Activated T-cell treated with anti-CD3 and anti-CD28 coated beads, Interleukin-2, amount 50 U/mL, for 48 hours (primary cell): ENCODE measurements at places on chromosomes 3 and 15.

GRCh38 chr3:18420555-18420954 is 4.6 kb downstream of the SATB1 start:
- DNase-seq: no peak

GRCh38 chr15:89163271-89164055 is 57.9 kb downstream of the RLBP1 start:
- no peak for DNase-seq

DNA sequence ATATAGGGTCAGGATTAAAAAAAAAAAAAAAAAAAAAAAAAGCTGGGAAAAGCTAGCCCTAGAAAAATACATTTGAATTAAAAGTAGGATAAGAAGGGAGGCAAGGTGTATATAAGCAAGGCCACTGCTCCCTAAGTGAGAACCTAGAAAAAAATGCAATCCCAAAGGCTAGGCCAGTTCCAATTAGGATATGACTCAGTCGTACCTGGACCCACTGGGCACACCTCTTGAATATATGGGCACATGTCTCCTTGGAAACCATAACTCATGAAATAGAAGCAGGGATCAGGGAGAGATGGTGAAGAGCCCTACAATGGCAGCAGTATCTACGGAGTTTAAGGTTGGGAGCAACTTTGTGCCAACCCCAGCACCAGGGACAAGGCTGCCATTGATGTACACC is 314.1 kb upstream of the IL12A start:
- DNase-seq: no peak

DNA sequence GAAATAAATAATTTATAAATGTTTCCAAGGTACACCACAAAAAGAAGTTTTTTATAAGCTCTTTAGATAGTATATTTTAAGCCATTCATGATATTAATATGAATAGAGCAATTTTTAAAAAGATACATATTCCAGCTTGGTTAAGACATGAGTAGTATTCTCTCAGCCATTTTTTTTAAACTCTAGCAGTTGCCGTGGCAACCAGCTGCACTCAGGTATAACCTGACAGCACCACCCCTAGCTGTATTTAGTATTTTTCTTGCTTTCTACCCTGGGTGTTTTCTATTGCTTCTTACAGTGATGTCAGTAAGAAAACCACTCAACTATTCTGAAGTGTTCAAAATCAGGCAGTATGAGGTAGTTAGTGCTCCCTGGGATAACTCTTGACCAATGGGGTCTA is 496.3 kb upstream of the CNTN3 start:
- DNase-seq: no peak

GRCh38 chr3:48069339-48069738 is 53.1 kb upstream of the MAP4 start:
- DNase-seq: no peak

GRCh38 chr3:56373386-56373785 is 94.9 kb downstream of the ERC2 start:
- no peak for DNase-seq

- DNase-seq: no peak
Measured at GRCh38 chr15:27990521-27991515, 108.3 kb downstream of the OCA2 start.

GRCh38 chr3:194045289-194045688 is 90.7 kb upstream of the HES1 start:
- no peak for DNase-seq

DNA sequence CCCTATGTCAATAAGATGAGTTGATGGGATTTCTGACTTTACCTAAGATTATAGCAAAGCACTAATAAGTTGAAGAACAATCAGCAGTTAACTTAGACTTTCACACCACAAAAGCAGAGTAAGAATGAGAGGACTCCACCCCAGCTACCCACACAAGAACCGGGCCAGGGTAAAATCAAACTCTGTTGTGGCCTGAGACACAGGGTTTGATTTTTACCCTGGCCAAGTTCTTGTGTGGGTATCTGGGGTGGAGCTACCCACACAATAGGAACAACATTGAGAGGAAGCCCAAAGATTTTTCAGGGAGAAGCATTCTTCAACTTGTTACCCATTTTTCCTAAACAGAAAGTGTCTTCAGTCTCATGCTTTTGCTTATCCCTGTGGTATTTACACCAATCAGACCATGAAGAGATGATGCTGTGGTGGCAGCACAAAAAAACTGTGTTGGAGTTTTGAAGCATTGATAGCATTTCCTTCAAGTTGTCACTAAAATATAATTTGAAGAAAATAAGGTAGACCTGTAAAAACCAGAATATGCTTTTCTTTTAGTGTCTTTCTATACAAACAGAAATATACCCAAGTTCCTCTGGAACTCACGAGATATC is 25.6 kb downstream of the CPOX start:
- peak; percentile 47 for DNase-seq

GRCh38 chr3:58530354-58530865 is 6.6 kb downstream of the ACOX2 start:
- DNase-seq: no peak

DNA sequence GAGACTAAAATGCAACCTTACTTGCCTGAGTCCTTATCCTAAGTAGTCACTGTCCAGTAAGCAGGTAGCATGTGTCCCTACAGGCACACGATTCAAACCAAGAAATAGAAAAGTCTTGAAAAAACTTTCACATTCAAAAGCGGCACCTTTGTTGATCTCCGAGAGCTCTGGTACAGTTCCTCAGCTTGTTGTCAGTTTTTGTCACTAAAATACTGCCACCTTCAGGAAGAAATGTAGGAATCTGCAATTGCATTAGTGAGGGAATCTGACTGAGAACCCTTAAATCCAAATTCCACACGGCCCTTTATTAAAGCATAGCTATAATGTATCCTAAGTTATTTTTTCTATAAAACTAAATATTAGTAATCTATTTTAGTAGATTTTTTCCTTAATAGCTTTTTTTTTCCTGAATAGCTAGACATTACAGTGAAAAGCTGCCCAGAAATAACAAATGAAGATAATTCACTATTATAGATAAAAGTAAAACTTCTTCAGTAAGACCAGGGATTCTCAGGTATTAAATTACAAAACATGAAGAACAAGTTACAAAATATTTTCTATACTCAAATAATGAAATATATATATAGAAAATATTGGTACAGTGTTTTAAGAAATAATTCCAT is 44.0 kb downstream of the CCDC54 start:
- no peak for DNase-seq

DNA sequence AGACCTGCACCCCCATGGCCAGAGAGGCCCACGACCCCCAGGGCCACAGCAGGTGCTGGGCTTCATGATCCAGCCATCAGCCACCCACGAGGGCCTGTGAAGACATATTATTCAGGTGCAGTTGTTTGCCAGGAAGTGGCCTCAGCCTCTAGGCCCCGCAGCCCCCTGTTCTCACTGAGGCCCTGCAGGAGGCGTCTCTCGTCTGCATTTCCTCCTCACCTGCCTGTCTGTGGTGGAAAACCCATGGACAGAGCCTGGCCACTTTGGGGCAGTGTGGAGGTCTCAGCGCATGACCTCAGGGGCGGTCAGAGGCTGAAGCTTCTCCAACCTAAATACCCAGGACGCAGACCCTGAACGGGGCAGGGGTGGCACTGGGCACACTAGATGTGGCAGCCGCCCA is 18.6 kb downstream of the UROC1 start:
- no peak for DNase-seq

GRCh38 chr3:38397320-38397719 is 50.7 kb downstream of the XYLB start:
- no peak for DNase-seq

- peak; percentile 71 for DNase-seq
Measured at GRCh38 chr3:71478568-71478967, 105.0 kb downstream of the FOXP1 start.

- no peak for DNase-seq
Measured at GRCh38 chr3:192915304-192915703, 2.4 kb downstream of the MB21D2 start.

GRCh38 chr3:65371053-65371452 is 667.7 kb downstream of the MAGI1 start:
- DNase-seq: no peak

DNA sequence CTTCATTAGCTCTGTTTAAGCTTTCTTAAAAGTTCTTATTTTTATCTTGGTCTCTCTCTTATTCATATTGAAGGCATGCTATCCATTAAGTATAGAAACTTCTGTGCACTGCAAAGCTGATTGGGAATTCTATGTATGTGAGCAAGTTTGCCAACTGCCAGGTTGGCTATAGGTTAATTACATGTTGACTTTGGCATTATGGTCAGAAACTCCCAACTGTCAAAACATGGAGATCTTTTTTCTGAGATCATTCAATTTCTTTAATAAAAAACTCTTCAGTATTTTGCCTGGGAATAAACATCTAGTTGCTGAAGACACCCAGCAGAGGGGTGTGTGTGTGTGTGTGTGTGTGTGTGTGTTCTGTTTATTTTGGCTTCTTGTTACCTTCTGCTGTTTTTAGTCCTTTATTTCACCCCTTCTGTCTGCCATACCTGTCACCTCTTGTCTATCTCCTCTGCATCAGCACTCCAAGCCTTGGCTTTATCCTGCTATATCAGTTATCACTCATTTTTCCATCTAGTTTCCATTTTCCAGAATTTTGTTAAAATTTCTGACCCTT is 1.3 kb upstream of the ARL14 start:
- DNase-seq: no peak
